Cardiac muscle cell (in vitro differentiated cells and primary cell): ENCODE measurements at places on chromosomes 6 and 20.

GRCh38 chr20:25500880-25501351, 84.4 kb downstream of the NINL start:
- no peak for DNase-seq

DNA sequence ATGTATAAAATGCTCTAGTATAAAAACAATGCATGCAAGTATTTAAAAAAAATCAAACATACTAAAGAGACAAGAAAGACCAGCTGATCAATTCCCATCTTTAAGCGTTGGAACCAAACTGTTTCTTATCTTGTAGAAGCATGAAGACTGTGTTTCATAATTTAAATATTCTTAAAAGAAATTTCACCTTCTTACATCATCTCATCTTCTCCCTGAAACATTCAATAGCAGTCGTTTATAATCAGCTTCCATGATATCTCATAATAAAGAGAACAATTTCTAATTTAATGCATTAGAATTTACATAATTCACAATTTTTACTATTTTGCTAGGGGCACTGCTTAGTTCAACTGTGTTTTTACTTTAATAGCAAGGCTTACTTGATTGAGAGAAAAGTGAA, 468.1 kb upstream of the MARCKS start:
- DNase-seq = no peak

- DNase-seq = no peak
These were observed 98.4 kb downstream of the PSMB1 start for GRCh38 chr6:170454512-170455285.

- no peak for DNase-seq
These were observed 26.4 kb upstream of the SLC9A8 start for GRCh38 chr20:49786196-49786595.

DNA sequence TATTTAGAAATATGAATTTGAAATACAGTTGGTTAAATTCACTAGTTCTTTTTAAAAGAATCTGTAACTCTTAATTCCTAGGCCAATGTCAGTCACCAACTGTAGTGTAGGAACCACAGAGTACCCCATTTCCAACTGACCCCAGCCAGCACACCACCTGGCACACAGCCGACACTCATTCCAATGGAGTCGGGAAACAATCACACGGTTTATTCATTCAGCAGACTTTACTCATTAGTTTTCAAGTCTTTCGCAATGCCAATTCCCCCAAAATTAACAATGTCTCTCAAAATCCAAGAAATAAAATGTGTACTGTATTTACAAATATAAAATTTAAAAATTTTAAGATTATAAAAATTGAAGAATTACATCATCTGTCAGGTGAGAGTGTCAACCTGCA, 13.5 kb downstream of the ARG1 start:
- DNase-seq = no peak

GRCh38 chr6:16868968-16869367, 107.7 kb upstream of the ATXN1 start:
- DNase-seq = no peak

DNA sequence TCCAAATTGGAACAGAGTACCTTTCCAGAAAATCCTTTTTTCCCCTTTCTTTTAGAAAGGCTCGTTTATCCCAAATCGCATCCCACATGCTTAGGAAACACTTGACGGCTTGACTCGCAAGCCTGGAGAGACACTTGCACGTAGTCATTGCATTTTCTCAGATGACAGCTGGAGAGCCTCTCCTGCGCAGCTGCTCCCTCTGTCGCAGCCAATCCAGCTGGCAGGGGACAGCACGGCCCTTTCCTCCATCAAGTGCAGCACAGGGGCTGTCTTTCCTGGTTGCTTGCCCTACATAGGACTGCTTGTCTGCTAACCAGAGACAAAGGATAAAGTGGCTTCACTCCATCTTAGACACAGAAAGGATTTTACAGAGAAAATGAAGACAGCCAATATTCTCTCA, 77.6 kb upstream of the RGS17 start:
- no peak for DNase-seq

DNA sequence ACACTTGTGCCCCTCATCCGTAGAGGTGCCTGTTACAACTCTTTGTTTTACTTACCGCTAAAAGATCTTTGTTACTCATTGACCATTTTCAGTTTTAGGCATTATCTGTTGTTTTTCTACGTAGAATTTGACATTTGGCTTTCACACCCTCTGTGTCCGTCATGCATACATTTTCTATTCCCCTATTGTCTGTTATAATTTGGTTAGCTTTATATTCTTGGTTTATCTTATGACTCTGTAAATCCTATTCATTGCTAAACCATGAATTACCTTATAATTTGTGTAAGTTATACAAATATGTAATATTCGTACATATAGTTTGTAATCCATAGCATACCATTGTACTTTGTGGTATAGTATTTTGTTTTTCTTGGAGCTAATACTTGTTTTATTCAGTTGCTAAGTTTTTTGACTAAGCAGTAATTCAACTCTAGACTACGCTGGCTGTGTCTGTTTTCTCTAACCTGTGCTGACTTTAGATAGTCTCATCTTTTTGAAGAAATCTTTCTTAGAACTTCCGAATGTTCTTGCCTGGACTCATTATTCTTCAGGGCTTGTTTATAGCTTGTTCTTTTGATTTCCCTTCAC, 21.8 kb downstream of the CDC5L start:
- no peak for DNase-seq
